ENCODE measurements at places on chromosomes 7 and 10. TPM values are rescaled to one million over a fixed set of nuclear protein-coding genes. Genes with fewer than 3 reads are reported as not detected.

GRCh38 chr10:85679061-85679460 lies 687.5 kb downstream of the GRID1 start:
- no peak for DNase-seq

- DNase-seq: no peak
Observed at GRCh38 chr7:37234928-37235327, 213.7 kb downstream of the ELMO1 start.

- no peak for DNase-seq
Observed at GRCh38 chr7:111438369-111439289, 123.7 kb downstream of the IMMP2L start.

- DNase-seq: no peak
Observed at GRCh38 chr10:43843321-43844101, 194.8 kb upstream of the ZNF32 start.

DNA sequence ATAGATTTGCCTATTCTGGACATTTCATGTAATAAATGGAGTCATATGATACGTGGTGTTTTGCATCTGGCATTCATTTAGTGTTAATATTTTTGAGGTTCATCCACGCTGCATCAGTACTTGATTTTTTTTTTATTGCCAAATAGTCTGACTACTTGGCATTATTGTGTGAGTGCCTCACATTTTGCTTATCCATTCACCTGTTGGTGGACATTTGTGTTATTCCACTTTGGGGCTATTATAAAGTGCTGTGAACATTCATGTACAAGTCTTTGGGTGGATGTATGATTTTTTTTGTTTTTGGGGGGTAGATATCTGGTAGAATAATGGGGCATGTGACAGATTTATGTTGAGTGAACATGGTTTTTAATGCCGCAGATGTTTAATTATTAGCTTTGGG lies 19.7 kb downstream of the CUL1 start:
- DNase-seq: no peak

DNA sequence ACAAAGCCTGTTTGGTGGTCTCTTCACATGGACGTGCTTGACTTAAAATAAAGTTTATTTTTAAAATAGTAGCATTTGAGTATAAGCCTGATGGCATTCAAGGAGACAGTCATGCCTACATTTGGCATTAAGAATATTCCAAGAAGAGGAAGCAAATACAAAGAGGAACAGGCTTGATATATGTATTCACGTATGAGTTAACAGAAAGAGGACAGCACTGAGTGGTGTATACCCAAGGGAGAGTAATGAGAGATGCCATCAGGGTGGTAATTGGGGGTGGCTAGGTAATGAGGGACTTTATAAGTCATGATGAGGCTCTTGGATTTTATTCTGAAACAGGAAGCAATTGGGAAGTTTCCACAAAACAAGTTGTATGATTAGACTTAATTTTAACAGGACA lies 363.3 kb downstream of the SEMA3D start:
- DNase-seq: no peak

GRCh38 chr10:79274279-79275104 lies 72.8 kb upstream of the PPIF start:
- DNase-seq: no peak

- no peak for DNase-seq
Observed at GRCh38 chr10:71272056-71272771, 46.8 kb upstream of the SLC29A3 start.

- no peak for DNase-seq
Observed at GRCh38 chr7:143222782-143223181, 945 bp downstream of the TAS2R40 start.

DNA sequence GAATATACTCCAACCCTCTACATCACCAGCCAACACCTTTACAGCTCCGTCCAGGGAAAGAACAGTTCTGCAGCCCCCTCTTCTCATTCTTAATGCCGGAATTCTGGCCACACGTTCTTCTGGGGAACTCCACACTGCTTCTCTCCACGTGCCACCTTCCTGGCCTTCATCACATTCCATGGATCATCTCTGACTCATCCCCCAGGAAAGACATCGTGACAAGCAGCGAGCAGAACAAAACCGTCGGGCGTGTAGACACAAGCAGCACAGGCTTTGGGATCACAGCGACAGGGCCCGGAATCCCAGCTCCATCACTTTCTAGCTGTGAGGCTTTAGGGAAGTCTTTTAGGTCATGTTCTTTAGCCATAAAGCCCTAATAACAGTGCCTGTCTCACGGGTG lies 590.3 kb upstream of the FOXK1 start:
- no peak for DNase-seq

DNA sequence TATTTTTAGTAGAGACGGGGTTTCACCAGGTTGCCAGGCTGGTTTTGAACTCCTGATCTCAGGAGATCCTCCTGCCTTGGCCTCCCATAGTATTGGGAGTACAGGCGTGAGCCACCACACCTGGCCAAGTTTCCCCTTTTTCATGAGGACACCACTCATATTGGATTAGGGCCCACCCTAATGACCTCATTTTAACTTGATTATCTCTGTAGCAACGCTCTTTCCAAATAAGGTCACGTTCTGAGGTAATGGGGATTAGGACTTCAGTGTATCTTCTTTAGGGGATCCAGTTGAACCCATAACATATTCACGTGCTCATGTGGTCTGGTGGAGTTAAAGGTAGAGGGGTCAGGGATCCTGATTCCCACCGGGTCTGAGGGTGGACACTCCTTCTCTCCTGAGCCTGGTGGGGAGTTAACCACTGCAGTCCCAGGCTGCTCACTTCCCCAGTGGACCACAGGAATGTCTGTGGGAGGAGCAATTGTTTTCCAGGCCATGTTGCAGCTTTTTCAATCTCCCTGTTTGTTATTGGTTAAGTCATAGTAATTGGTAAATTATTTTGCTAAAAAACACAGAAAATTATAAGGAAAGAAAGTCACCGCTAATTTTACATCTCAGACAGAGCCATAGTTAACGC lies 130.5 kb downstream of the GRK5 start:
- no peak for DNase-seq

- no peak for DNase-seq
Observed at GRCh38 chr10:95741807-95742467, 14.0 kb upstream of the ENTPD1 start.

GRCh38 chr10:93334181-93334580 lies 148.0 kb downstream of the MYOF start:
- no peak for DNase-seq

DNA sequence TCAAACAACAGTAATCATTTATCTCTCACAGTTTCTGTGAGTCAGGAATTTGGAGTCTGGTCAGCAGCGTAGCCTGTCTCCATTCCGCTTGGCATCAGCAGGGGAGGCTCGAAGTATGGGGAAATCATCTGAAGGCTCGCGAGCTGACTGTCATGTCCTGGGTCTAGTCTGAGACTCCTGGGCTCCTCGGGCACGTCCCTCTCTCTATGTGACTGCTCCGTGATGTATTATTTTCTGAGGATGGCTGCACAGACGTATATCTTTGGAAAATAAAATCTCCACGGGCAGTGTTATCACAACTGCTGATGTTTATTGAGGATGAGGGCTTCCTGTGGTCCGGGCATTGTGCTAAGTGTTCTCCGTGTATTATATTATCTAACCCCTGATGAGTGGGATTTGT lies 23.3 kb upstream of the PCGF5 start:
- DNase-seq: no peak

- DNase-seq: no peak
Observed at GRCh38 chr10:66926841-66927240, 1.0 kb downstream of the LRRTM3 start.

GRCh38 chr10:113030453-113030852 lies 80.4 kb downstream of the TCF7L2 start:
- no peak for DNase-seq

DNA sequence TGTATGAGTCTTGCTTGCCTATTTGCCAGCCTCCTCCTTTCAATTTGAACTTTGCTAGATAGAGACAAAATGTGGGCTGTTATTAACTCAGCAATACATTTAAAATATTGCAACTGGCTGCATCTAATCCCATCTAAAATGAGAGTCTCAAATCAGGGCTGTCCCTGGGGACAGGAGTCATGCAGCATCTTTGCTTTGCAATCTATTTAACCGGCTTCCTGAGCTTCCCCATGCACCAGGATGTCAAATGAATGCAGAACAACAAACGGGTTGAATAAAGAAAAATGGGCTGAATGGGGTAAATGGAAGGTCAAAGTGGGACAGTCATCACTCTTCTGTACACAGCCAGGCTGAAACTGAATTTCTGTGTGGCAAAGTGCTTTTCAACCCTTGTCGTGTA lies 89.2 kb downstream of the AOAH start:
- no peak for DNase-seq

- no peak for DNase-seq
Observed at GRCh38 chr7:143379611-143380259, 1.4 kb upstream of the ZYX start.

DNA sequence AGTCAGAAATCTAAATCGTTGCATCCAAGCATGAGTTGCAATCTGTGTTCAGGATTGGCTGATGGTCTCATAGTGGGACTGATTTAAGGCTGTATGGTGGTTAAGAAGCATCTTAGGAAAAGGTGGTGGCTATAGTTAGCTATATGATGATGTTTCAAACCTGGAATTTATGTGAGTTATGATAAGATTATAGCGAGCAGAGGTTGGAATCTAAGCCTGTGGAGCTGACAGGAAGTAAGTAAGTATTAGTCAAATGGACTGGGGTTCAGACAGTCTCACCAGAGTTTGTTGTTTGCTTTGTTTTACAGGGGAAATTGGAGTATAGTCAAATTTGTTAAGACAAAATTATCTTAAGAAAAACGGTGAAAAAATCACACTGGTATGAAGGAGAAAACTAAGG lies 56.7 kb downstream of the ANKRD7 start:
- DNase-seq: no peak

The CPEB3 gene
- 10.9 TPM for total RNA-seq

The ZNF488 gene
- total RNA-seq: 4.1 TPM

The UPK3B gene
- 3.3 TPM for total RNA-seq

The AMZ1 gene
- total RNA-seq: not detected

The FEZF1 gene
- total RNA-seq: not detected

The PNLIP gene
- not detected for total RNA-seq
